ACHN (cell line): ENCODE measurements at places on chromosomes 2 and 18.

GRCh38 chr2:166106431-166107015 lies 21.3 kb downstream of the SCN1A start:
- peak; percentile 54 for DNase-seq

DNA sequence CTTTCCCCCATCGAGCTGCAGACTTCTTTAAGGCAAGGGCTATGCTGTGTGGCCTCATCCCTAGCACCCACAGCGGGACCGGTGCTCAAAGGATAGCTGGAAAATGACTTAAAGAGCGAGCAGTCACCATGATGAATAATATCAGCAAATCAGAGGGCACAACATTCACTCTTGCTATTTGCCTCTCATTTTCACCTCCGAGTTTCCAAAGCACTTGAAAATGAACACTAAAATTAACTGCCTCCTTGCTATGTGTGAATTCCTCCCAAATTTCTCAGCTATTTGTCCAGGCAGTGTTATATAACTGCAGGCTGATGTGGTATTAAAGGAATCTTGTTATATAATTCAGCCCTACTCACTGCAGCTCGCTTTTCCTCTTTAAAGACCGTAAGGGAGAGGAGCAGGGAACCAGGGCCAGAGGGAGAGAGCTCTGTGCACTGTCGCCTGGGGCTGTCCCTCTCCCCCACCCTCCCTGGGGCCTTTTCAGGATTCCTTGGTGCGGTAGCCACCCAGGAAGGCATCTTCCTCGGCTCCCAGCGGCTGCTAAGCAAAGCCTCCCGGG lies 1.4 kb downstream of the CYS1 start:
- DNase-seq, result no peak

DNA sequence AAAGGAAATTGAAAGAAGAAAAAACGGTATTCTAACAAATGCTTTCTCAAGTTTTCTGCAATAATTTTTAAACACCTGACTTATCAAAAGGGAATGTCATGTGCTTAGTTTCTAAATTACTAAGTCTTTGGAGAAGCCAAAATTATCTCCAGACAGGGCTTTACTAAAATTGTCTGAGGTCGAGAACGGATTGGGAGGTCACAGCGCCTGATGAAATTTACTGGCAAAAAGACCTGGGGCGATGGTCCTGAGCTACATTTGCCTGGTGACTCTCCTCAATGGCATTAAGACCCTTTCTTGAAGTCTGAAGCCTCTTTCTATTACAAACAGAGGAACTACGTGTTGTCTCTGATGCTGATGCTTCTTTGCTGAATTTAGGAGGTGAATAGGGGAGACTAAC lies 291.8 kb upstream of the SESTD1 start:
- DNase-seq, result no peak

GRCh38 chr2:169693360-169693759 lies 845 bp downstream of the CFAP210 start:
- peak; percentile 24 for DNase-seq

GRCh38 chr18:36160959-36161371 lies 26.3 kb upstream of the MOCOS start:
- DNase-seq, result no peak

GRCh38 chr2:71826826-71827523 lies 320.7 kb downstream of the CYP26B1 start:
- DNase-seq, result no peak

GRCh38 chr2:227447606-227448005 lies 24.4 kb upstream of the AGFG1 start:
- DNase-seq, result no peak

DNA sequence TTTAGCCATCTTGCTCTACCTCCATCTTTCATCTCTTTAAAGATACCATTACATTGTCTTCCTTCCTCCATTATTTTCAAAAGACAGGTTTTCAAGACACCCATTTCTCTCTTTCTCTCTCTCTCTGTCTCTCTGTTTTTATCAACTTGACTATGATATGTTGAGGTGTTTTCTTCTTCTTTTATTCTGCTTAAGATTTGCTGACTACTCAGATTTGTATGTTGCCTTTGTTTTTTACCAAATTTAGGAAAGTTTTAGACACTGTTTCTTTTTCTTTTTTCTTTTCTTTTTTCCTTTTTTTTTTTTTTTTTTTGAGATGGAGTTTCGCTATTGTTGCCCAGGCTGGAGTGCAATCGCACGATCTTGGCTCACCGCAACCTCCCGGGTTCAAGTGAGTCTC lies 647.5 kb upstream of the VRK2 start:
- DNase-seq, result no peak

GRCh38 chr2:159506764-159507440 lies 109.4 kb downstream of the BAZ2B start:
- DNase-seq, result peak; percentile 57

DNA sequence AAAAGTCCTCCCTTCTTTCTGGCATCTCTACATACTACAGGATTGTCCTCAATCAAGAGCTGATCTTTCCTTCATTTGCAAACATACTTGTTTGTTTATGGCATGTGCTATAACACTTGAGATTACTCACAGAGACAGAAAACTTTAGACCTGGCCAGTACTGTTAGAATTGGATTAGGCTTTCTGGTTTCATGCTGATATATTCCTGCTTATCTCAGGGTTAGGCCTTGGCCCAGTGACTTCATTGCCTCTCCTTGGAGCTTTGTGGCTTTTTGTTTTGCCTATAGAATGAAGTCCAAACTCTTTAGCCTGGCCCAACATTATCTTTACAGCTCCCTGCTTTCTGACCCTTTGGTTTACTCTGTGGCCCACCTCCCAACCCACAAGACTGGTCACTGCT lies 363.3 kb downstream of the ALK start:
- DNase-seq, result no peak

DNA sequence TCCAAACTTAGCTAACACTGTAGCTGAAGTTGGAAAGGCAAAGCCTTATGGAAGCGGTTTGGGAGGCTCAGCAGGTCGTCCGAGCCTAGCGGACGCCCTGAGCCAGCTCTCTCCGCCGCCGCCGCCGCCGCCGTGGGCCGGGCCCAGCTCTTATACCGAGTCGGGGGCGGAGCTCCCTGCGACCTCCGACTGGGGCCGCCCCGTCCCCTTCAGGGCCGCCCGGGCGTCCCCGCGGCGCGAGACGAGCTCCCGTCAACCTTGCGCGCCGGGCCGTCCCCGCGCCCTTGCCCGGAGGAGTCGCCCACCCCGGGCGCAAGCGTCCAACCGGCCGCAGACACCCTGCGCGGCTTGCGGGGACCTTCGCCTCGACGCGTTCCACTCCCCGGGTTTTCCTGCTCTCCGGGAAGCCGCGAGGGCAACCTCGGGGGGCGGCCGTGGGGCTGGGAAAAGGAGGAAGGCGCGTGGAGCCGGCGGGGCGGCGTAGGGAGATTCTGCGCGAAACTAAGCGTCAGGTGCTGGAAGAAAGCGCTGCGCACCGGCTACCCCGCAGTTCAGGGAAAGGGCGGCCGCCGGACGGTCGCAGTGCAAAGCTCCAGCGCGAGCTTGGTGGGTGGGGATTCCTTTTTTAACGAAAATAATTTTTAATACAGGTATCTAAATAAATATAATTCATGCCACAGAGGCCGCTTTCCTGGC lies at the start of gene SLC40A1:
SLC40A1 (minus strand) TSS at position 129 of the 696 bp plus-strand sequence. CDS start 326 bp downstream, outside the sequence.
- peak; percentile 91 for DNase-seq

DNA sequence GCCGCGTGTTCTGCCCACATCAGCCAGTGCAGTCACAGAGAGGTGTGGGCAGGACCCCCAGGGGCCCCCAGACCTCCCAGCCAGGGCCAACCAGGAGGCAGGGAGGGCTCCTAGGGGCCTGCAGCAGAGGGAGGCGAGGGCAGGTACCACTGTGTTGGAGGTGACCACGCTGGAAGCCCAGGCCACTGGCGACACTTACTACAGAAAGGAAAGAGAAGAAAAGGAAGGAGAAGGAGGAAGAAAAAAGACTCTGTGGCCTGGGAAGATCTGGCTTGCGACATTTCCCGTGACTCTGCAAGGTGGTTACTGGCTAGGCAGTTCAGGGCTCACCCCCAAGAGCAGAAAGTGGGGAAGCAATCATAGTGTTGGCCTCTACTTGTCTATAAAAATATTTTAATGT lies 98.1 kb upstream of the BCL2L11 start:
- DNase-seq, result no peak

DNA sequence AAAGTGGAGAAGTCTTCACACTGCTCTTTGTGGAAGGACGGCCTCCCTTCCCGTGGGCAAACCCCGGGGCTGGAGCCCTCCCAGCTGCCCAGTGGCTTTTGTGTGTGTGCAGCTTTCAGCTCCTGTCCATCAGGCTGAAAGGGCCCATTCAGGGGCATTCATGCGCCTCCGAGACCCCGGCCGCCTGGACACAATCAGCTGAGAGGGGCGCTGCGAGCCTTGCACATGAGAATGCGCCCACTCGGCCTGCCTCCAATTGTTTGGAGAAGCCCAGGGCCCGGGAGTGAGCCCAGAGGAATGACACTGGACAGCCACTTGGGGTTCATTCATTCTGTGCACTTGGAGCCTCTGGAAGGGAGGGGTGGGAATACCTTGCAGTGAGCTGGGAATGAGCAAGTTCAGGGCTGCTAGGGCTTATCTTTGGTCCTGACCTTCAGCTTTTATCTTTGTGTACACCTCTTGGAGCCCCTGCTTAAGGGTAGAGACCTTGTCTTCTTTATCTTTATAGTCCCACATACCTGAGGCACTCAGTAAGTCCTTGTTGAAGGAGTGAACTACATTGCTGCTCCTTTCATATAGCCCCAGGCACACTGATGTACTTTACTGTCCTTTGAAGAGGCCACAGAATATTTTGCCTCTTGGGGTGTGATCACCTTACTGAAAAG lies 56.5 kb downstream of the TCF7L1 start:
- DNase-seq, result no peak

DNA sequence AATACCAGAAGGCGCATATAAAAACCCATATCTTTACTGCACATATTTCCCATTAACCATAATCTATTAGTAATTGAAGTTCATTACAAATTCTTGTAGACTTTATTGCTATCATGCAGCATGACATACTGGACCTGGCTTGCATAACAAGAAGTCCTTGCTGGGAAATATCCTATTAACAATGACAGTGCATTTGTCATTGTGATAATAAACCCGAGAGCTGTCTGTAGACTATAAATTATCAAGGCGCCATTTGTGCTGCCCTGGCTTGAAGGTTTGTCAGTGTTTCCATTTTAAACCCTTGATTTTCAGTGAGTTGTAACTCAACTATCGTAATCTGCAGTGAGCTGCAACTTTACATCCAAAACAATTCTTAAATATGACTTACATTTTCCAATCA lies 59.0 kb downstream of the HNMT start:
- DNase-seq, result no peak

DNA sequence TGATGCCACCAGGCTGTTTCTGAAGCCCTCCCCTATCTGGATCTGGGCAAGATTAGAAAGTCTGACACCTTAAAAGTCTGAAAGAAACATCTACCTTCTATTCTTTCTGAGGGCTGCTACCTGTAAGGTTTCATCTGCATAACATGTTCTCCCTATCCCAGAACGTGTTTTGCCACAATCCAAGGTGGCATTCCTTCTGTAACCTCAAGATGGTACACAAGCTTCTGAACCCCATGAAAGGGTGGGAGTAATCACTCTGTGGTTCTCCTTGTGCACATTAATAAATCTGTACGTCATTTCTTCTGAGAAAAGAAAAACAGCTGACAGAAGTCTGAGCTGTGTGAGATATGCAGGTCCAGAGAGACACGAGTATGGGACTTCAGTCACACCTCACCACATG lies 41.8 kb upstream of the MSH6 start:
- no peak for DNase-seq

DNA sequence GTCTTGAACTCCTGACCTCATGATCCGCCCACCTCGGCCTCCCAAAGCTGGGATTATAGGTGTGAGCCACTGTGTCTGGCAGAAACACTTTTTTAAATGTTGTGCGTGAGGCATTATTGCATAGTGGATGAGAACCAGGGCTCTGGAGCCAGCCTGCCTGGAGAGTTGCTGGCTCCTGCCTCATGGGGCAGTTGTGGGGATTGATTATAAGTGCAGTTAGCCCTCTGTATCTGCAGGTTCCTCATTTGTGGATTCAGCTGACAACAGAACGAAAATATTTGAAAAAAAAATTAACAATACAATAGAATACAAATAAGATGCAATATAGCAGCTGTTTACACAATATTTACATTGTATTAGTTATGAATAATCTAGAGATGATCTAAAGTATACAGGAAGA lies 129.4 kb upstream of the EML6 start:
- DNase-seq, result no peak

DNA sequence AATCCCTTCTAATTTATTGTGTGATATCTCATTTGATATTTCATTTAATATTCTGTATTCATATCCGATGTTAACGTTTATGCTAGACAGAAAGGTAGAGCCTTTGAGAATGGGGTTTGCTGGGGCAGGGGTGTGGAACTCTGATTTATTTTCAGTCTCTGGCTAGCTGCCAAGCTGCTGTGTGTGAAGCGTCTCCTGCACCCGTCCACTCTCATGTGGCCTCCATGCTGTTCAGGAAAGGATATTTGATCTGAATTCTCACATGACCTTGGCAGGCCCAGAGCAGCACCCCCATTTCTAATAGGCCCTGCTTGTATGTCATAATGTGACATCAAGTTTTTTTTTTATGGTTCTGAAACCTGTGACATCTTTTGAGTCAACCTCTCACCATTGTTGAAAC lies 1.6 kb downstream of the IL1R1 start:
- no peak for DNase-seq

DNA sequence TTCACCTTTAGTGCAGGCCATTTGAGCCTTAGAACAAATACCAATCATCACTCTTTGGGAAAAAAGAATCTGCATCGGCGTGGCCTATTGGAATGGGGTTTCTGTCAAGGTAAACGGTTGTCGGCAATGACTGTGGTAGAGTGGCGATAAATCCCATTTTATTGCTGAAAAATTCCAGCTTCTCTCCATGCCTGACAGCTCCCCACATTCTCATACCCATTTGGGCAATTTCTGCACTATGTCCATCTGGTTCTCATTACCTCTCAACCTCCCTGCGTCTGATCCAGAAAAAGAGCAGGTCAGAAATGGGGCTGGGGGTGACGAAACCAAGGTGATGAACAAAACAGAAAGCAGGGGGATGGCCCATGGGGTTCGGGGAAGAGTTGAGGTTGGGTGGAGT lies 254.0 kb downstream of the MEIS1 start:
- no peak for DNase-seq
